ENCODE measurements at places on chromosomes 12 and 14.

- DNase-seq, result no peak
Observed at GRCh38 chr12:127555071-127555470, 711.9 kb upstream of the TMEM132C start.

GRCh38 chr12:91685917-91686316 lies 459.7 kb downstream of the BTG1 start:
- no peak for DNase-seq

GRCh38 chr12:53532524-53533445 lies 25.5 kb upstream of the NPFF start:
- no peak for DNase-seq

- DNase-seq, result no peak
Observed at GRCh38 chr14:29016050-29016900, 249.7 kb downstream of the FOXG1 start.

DNA sequence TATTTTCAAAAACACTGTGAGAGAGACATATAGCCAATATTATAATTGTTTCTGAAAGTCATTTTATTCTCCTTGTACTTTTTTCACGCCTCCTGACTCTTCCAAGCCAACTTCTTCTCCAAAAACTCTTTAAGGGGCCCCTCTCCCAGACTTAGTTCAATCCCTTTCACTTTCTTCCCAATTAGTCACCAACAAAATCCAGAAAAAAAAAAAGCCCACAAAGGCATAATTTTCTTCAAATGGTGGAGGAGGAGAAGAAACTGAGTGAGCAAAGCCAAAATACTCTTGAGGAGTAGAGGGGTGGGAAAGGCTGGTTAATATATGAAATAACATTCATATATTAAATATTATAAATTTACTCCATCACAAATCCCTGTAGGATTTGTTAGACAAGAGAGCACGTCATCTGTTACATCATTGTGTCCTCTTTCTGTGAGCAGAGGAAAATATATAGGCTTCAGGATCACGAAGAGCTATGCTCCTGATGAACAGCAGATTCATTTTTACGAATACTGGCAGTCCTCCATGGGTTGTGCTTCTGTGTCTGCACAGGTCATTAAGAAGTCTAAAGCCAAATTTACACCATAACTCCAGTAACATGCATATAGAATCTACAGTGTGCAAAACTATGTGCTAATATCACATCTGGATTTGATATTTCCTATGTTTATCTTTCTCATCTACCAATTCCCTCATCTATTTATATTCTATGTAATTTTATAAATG lies 25.9 kb upstream of the NID2 start:
- DNase-seq, result no peak

DNA sequence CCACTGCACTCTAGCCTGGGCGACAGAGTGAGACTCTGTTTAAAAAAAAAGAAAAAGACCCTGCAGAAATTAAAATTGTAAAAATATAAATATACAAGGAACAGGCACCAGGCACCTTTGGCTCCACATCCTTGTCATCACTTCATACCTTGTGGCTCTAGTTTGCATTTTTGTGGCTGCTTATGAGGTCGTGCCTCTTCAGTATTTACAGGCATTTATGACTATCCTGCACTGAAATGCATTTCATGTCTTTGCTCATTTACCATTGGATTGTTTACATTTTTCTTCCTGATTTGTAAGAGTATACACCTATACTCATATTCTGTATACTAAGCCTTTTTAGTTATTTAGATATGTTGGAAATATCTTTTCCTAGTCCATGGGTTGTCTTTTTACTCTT lies 20.1 kb downstream of the BICD1 start:
- no peak for DNase-seq

DNA sequence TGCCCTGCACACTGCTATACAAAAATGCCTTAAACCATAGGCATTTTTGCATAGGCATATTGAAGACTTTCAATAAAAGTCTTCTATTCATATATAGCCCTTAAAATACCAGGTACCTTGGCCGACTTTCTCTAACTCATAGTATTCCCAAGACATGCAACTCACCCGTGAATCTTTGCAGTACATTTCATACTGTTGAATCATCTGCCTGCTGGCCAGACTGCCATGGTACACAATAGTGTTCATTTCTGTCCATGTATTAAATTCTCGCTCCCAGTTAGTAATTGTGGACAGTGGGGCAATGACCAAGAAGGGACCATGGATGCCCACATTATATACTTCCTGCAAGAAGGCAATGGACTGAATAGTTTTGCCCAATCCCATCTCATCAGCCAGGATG lies 24.3 kb upstream of the SUPT16H start:
- no peak for DNase-seq

GRCh38 chr12:21939435-21939834 lies 1.8 kb downstream of the ABCC9 start:
- no peak for DNase-seq

- no peak for DNase-seq
Observed at GRCh38 chr12:15289192-15289591, 33.1 kb upstream of the PTPRO start.

DNA sequence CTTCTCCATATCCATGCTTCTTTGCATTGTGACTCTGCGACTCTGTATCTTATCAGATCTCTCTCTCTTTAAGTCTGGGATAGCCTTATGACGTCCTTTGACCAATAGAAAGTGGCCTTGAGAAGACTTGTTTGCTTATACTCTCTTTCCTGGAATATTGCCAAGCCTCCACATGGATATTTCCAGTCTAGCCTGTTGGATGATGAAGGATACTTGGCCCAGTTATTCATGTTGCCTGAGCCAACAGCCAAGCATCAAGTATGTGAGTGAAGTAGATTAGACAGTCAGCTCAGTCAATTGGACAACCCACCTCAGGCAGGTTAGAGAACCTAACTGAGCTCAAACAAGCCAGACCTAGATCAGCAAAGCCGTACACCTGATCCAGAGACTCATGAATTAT lies 864.2 kb upstream of the MGAT4C start:
- DNase-seq, result no peak

- DNase-seq, result peak; percentile 77
Observed at GRCh38 chr14:100486025-100486828, 101.0 kb downstream of the BEGAIN start.

GRCh38 chr12:27585739-27586265 lies 61.8 kb downstream of the PPFIBP1 start:
- DNase-seq, result no peak

- DNase-seq, result no peak
Observed at GRCh38 chr14:100129161-100129589, 30.3 kb downstream of the DEGS2 start.

DNA sequence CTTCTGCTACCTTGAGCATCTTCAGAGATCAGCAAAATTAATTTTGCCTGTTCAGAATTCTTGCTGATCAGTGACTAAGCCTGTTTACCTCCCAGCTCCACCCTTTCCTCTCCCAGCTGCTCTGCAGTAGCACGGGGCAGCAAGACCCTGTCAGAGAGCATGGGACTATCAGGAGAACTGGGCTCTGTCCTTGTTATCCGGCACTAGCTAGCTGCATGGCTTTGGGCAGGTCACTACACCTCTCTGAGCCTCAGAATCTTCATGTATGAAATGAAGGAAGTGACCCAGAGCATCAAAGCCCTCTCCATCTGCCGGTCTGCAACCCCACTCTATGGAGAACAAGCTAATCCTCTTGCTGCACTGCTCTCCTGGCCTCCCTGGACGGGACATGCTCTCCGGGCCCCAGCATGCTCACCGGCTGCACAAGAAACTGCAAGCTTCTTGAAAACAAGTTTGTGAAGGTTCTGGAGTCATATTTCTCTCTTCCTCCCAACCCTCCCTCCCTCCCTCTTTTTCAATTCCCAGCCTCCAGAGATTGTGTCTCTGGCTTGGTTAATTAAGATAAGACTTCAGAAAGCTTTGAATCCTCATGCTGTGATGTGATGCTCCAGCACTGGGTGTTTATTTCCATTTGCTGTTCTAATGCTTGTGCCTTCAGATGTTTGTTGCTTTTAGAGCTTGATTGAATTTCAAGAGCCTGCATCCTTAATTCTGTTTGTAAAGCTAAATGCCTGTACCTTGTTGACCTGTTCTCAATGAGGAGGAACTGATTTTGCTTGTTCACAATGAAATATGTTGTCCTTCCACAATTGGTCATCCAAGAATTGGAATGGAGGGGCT lies 101.1 kb downstream of the CRACR2A start:
- no peak for DNase-seq

DNA sequence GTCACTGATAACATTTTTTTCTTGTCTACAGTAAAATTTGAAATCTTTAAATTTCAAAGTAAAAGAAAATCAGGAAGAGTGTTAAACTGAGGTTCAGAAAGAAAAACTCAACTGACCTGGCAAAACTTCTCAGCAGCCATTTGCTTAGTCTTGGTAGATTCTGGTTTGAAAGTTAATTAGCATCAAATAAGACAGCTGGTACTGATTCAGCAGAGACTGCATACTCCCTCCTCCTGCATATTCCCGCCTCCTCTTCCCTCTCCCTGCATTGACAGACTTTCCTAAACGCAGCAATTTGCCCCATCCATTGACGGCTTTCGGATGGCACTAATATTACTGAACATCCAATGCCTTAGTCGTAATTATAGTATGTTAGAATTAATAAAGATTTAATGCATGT lies 520.8 kb downstream of the FLRT2 start:
- no peak for DNase-seq

DNA sequence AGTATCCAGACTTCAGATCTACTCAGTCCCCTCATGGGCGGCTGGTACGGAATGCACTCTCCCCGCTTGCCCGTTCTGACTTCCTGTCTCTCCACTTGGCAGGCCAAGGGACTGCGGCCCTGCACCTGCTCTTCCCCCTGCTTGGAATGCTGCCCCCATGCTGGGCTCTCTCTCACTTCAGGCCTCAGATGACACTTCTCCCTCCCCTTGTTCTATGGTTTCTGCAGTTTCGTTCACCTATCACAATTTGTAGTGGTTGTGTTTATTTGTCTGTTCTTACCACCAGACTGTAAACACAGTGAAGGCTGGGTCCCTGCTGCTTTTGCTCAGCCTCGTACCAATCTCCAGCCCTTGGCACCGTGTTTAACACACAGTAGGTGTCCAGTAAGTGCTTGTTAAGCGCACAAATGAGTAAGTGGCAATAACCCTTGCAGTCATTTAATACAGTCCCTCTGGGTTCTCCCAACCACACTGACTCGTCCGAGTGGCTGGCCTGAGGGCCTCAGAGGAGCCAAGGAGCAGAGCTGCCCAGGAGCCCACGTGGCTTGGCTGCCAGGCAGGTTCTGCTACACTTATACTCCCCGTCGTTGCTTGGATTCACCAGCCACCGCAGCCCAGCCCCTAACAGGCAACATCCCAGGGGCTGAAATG lies 11.8 kb downstream of the SLC6A12 start:
- no peak for DNase-seq

GRCh38 chr14:61271552-61271951 lies 9.6 kb downstream of the TMEM30B start:
- DNase-seq, result no peak

GRCh38 chr14:45377166-45377565 lies 124.2 kb upstream of the MIS18BP1 start:
- no peak for DNase-seq

DNA sequence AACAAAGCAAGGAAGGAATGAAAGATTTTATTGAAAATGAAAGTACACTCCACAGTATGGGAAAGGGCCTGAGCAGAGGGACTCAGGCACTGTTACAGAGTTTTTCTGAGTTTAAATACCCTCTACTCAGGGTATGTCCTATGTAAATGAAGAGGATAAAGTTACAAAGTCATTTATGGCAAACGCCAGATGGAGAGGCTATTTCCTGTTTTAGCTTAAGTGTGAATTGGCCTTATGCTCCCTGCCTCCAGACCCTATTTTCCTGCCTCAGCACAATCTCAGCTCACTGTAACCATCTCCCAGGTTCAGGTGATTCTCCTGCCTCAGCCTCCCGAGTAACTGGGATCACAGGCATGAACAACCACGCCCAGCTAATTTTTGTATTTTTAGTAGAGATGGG lies 6.8 kb upstream of the PHC1 start:
- no peak for DNase-seq

DNA sequence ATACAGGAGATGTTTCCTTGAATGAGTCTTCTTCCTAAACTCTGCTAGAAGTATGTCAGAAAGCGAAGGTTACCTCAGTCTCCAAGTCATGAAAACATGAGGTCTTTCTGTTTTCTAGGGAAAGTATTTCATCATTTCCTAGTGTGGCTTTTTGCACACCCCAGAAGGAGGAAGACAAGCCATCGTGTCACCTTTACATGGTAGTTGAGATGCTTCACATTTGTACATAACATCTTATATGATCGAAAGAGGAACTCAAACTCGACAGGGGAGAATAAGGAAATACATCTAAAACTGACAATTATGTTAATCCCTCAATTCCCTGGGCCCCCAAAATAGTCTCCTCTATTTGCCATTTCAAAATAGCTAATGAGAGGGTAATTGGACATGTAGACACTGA lies 214.1 kb upstream of the PLEKHG7 start:
- no peak for DNase-seq

GRCh38 chr12:118925826-118926225 lies 55.5 kb upstream of the SRRM4 start:
- no peak for DNase-seq

- peak; percentile 26 for DNase-seq
Observed at GRCh38 chr12:69885658-69886057, 60.6 kb downstream of the MYRFL start.

DNA sequence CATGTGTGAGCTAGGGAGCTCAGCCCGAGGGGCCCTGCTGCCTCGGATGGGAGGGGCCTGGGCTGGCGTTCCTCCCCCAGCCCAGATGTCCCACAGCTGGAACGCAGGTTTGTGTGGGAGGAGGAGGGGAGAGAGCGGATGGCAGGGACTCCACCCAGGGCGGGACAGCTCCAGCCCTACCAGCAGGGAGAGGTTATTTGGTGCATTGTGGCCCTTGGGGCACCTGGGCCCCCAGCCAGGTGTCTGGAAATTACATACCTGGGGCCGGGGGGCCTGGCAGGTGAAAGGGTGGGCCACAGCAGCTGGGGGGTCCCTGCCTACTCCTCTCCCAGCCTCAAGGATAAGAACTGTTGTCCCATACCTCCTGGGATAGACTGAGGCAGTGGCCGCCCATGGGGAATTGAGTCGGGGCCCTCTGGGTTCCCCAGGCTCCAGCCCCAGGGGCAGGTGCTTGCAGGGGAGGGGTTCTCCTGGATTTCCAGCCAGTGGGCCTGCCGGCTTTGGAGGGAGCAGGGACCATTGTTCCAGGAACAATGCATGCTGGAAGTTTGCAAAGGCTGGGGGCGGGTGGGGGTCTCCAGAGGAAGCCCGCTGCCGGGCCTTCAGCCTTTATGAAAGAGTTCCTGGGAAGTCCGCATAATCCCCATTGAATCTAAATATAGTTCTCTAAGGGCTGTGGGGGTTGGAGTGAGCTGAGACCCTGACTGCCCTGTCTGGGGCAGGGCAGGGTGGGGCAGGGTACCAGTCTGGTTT lies 1.2 kb downstream of the KIF26A start:
- no peak for DNase-seq

- peak; percentile 56 for DNase-seq
Observed at GRCh38 chr12:4118017-4118510, 155.5 kb upstream of the CCND2 start.

All from GM10248 (cell line).